CD4-positive, alpha-beta memory T cell (primary cell): ENCODE measurements at places on chromosomes 3 and 15.

DNA sequence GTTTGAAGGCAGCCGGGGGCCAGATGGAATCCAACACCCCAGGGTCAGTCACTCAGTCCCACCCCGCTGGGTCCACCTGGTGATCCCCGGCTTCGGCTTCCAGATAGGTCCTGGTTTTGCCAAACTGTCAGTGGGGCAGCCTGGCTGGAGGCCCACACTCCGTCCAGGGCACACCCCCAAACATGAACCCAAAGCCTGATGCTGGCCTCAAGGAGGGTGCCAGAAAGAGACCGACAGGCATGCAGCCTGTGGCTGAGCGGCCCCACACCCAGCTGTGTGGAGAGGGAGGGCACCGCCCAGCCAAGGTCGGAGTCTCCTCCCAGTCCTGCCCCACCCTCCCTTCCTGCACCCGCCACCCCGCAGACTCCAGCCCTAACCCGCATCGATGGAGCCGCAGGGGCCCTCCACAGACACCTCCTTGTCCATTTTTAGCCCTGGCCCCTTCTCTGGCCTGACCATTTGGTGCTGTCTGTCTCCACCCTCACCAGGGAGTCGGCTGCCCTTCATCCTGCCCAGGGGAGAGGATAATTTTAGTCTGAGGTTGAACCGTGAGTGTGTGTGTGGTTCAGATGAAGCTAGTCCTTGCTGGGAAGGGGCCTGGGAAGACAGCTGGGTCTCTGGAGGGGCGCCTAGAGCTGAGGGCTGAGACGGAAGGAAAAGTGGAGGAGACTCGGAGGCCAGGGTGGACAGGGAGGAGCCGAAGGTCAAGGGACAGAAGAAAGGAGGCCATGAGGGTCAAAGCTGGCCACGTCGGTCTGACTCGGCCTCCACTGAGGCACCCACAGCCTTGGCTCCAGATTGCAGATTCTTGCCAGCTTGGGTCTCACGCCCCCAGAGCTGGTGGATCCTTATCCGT, 23.1 kb downstream of the TNK2 start:
- DNase-seq = no peak

DNA sequence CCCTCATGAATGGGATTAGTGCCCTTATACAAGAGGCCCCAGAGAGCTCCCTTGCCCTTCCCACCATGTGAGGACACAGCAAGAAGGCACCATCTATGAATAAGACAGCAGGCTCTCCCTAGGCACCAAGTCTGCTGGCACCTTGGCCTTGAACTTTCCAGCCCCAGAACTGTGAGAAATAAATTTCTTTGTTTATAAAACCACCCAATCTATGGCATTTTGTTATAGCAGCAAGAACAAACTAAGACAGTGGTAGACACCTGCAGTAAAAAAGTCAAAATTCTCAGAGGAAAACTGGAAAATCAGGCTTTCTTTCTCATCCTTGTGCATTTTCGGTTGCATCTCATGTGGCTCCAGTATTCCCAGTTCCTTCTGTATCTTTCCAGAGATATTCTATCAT, 90.3 kb downstream of the LSM3 start:
- DNase-seq = no peak

DNA sequence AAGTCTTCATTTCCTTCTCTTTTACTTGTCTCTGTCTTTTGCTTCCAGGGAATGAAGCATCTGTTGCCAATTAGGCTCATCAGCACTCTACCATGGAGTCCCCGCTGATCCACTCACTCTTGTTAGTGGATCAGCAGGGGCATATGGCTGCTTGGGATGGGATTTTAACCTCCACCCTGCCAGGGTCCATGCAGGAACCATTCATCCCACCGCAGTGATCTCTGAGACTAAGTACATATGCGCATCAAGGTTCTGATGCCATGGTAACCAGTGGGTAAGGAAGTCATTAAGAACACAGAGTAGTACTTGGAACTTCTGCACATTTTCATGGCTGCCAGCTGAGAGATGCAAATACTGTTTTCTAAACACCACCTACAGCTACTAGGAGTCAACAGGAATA, 374.0 kb upstream of the ALCAM start:
- DNase-seq = no peak

DNA sequence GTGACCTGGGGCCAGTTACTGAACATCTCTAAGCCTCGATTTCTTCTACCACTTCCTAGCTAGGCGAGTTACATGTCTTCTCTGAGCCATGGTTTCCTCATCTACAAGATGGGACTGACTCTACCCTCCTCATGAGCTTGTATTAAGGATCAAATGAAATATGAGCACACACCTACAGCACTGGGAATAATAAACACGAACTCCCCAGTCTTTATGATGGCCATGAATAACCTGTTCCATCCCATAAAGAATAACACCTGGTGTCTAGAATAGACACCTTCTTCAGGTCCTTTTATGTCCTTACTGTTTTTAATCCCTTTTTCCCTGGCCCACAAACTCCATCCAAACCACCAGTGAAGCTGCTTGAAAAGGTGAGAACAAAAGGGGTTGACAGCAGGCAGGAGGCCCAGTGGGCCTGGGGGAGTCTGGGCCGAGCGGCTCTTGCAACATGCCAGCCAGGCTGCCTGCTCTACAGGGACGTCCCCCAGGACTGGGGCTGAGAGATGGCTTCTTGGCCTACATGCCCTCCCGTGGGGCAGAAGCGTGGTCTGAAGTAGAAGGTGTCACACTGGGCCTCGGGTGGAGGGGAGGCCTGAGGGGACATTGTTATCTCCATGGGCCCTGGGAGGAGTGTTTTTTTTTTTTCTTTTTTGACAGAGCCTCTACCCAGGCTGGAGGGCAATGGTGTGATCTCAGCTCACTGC, 178.2 kb downstream of the RAB11A start:
- no peak for DNase-seq

GRCh38 chr15:88509321-88509720, 37.2 kb downstream of the DET1 start:
- DNase-seq = no peak

DNA sequence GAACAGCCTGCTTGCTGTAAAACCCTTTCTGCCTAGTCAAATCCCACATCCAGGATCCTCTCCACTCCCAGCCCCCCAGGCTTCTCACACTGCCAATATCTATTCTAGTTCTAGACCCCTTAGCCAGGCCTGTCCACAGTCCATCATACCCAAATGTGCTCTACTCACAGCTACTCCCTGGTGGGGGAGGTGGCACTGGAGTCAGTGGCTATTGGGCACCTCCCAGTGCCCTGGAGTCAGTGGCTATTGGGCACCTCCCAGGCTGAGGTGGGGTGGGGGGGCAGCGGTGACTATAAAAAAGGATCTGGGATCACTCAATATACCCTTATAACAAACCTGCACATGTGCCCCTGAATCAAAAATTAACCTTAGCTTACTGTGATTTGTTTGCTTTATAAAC, 773 bp upstream of the DISP2 start:
- DNase-seq = no peak

- no peak for DNase-seq
Measured at GRCh38 chr15:87746333-87746732, 510.2 kb downstream of the NTRK3 start.

DNA sequence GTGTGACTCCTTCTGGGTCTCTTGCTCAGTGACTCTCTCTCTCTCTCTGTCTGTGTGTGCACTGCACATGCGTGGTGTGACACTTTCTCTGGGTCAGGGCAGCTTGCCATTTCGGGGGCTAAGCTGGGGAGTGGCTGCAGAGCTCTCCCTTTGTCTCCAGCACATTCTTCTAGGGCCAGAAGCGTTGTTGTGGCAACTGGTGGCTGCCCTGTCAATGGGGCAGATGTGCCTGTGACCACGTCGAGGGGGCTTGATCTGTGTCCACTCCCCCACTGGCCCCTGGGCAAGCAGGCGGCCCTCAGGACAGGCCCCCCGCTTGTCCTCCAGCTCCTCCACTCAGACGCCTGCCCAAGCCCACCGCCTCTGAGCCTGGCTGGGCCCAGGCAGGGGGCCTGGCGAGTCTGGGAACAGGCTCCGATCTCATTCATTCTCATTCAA, 67.8 kb downstream of the WNT7A start:
- no peak for DNase-seq

- DNase-seq = no peak
Measured at GRCh38 chr3:71784201-71784913, 591 bp downstream of the PROK2 start.

- peak; percentile 58 for DNase-seq
Measured at GRCh38 chr3:100590114-100590839, 19.1 kb upstream of the ADGRG7 start.
